ENCODE measurements at places on chromosomes 5 and 9. TPM values are rescaled to one million over a fixed set of nuclear protein-coding genes. Genes with fewer than 3 reads are reported as not detected.

DNA sequence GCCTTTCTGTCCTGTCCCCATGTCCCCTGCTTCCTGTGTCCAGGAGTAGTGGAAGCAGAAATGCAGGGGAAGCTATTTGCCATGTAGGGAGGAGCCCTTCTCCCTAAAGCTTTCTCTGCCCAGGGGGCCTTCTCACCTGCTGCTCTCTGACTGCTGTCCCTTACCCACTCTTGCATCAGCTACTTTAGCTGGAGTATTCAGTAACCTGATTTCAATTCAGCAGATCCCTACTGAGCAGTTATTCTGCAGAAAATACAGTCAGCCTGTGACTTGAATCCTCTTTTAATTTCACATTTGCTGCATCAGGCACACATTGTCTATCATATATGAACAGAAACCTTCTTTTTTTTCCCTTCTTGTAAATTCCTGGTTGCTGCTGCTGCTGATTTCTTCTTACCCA is 90.4 kb downstream of the MVB12B start:
- H3K4me1 ChIP-seq = peaks cover 5% of the 10 kb centered on the region
- H3K4me3 ChIP-seq = no peak overlapping the region
- no peaks in the 10 kb centered on the region for H3K36me3 ChIP-seq

GRCh38 chr5:169777159-169777558 is 140.1 kb downstream of the DOCK2 start:
- no peak overlapping the region for H3K4me3 ChIP-seq
- no peaks in the 10 kb centered on the region for H3K4me1 ChIP-seq
- H3K27me3 ChIP-seq = no peaks in the 10 kb centered on the region
- no peak overlapping the region for H3K27ac ChIP-seq
- no peaks in the 10 kb centered on the region for H3K36me3 ChIP-seq

DNA sequence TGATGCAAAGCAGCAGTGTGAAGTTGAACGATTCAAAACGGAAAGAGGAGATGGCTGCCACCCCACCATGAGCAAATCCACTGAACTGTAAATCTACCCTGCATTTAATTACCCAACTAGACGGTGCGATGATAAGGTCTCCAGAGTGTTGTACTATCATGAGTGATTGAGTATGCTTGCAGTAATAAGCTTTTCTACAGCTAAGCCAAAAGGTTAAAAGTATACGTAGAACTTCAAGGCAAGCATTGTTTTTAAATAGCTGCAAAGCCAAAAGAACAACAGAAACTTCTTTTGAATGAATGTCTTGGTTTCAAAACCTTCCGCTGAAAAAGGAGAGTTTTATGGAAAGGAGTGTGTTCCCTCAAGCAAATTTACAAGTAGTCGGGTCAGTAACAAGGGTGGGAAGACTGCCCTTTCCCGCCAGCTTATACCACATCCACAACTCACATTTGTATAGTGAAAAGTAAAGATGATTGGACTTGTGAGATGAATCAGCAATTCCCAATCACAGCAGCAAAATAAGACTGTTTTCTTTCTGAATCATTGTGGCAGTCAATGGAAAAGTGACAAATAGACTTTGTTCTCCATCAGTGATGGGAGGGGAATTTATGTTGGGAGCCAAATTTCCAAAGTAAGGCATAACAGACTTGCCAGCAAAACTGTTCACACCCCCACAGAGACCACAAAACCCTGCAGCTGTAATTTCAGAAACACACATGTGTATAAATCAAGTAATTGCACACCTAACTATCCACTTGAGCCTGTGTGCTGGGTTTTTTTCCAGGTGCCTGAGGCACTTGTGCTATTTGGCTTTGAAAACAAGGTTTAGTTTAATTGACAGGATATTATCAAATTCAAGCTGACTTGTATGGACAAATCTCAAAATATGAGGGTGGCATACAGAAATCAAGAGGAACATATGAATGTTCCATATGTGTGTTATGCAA is 407.7 kb upstream of the GRAMD2B start:
- H3K4me1 ChIP-seq = peaks cover 6% of the 10 kb centered on the region
- no peak for DNase-seq
- H3K27ac ChIP-seq = no peak overlapping the region
- no peaks in the 10 kb centered on the region for H3K36me3 ChIP-seq
- H3K27me3 ChIP-seq = no peaks in the 10 kb centered on the region
- no peak overlapping the region for H3K4me3 ChIP-seq

- H3K27ac ChIP-seq = no peak overlapping the region
- H3K27me3 ChIP-seq = no peaks in the 10 kb centered on the region
- H3K4me3 ChIP-seq = no peak overlapping the region
- no peaks in the 10 kb centered on the region for H3K4me1 ChIP-seq
These were observed 471.9 kb downstream of the MTRR start for GRCh38 chr5:8340739-8341344.

DNA sequence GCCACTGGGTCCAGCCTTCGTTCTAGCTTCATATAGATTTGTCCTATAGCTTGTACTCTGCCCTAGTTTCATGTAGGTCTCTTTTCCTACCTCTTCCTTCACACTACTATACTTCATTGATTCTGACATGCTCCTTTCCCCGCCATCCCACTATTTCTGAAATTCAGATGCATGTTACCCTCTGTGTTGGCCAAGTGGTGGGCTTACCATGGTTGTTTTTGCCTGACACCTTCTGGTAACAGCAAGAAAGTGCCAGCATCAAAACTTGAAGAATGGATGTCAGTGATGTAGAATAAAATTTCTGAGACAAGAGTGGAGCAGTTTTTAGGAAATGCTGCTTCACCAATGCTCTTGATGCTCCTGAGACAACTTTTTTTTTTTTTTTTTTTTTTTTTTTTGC is 19.5 kb upstream of the SERINC5 start:
- H3K27ac ChIP-seq = no peak overlapping the region
- H3K4me3 ChIP-seq = no peak overlapping the region
- no peaks in the 10 kb centered on the region for H3K27me3 ChIP-seq
- no peak for DNase-seq

- H3K27ac ChIP-seq = no peak overlapping the region
- H3K36me3 ChIP-seq = no peaks in the 10 kb centered on the region
- no peaks in the 10 kb centered on the region for H3K27me3 ChIP-seq
- no peak for DNase-seq
These were observed 24.9 kb upstream of the CEP120 start for GRCh38 chr5:123448017-123448617.

DNA sequence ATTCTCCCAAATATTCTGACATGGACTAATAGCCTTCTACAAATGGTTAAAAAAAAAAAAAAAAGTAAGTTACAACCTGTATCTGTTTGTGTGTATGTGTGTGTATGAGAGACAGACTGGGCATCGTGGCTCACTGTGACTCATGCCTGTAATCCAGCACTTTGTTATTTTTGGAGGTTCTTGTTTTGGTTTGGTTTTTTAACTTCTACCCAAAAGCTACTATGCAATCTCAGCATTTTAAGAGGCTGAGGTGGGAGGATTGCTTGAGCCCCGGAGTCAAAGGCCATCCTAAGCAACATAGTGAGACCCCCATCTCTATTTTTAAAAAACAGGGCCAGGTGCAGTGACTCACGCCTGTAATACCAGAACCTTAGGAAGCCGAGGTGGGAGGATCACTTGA is 17.6 kb upstream of the HAVCR1 start:
- H3K4me1 ChIP-seq = peaks cover 8% of the 10 kb centered on the region
- DNase-seq = no peak
- H3K27ac ChIP-seq = no peak overlapping the region
- no peaks in the 10 kb centered on the region for H3K27me3 ChIP-seq
- H3K4me3 ChIP-seq = no peak overlapping the region

DNA sequence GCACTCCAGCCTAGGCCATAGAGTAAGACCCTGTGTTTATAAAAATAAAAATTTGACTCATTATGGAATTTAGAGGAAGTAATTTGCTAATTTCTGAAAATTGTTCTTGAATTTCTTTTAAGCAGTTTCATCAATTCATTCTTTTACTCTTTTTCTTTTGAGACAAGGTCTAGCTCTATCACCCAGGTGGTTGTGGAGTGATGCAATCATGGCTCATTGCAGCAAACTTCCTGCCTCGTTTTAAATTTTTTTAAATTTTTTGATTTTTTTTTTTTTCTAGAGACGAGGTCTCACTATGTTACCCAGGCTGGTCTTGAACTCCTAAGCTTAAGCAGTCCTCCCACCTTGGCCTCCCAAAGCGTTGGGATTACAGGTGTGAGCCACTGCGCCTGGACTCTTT is 3.1 kb upstream of the CAMLG start:
- H3K4me1 ChIP-seq = peaks cover 12% of the 10 kb centered on the region
- DNase-seq = no peak
- H3K36me3 ChIP-seq = no peaks in the 10 kb centered on the region
- no peak overlapping the region for H3K4me3 ChIP-seq

GRCh38 chr9:6641961-6642360 is 3.6 kb downstream of the GLDC start:
- no peak for DNase-seq
- peaks cover 15% of the 10 kb centered on the region for H3K4me1 ChIP-seq
- H3K27me3 ChIP-seq = peaks cover 63% of the 10 kb centered on the region
- no peak overlapping the region for H3K27ac ChIP-seq
- H3K36me3 ChIP-seq = no peaks in the 10 kb centered on the region

- H3K27me3 ChIP-seq = no peaks in the 10 kb centered on the region
- no peaks in the 10 kb centered on the region for H3K36me3 ChIP-seq
- no peak overlapping the region for H3K4me3 ChIP-seq
- H3K27ac ChIP-seq = no peak overlapping the region
- H3K4me1 ChIP-seq = peaks cover 6% of the 10 kb centered on the region
These were observed 80.3 kb downstream of the SGCD start for GRCh38 chr5:156407251-156407650.

DNA sequence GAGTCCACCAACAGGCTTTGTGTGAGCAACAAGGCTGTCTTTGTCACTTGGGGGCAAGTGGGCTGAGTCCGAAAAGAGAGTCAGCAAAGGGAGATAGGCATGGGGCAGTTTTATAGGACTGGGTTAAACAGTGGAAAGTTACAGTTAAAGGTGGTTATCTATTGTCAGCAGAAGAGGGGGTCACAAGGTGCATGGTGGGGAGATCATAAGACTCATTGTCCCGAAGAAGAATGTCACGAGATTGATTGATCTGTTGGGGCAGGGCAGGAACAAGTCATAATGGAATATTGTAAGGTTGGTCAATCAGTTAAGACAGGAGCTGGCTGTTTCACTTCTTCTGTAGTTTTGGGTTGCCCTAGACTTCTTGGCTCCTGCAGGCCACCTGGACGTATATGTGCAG is 7.6 kb upstream of the HMGCS1 start:
- H3K4me3 ChIP-seq = no peak overlapping the region
- no peaks in the 10 kb centered on the region for H3K36me3 ChIP-seq
- no peaks in the 10 kb centered on the region for H3K27me3 ChIP-seq
- no peak overlapping the region for H3K27ac ChIP-seq
- no peak for DNase-seq

DNA sequence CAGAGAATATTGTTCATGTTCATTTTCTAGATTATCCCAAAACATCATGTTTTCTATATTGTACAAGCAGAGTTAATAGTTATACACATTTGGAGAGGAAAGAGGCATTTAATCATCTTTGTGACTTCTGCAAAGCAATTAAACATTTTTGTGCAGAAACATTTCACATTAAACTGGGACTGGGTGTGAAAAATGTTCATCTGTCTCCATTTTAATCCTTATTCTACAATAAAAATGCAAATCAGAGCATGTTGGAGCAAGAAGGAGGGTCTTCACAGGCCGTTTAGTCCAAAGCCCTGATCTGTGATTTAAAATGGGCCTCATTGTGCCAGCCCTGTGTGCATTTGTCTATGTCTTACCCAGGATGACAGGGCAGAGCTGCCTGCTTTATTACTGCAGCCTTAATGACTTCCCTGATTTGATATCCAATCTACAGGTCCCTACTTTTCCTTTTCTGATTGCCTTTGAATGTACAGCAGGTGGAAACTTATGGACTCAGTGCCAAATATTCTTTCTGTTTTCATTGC is 183.5 kb downstream of the CAVIN4 start:
- H3K4me1 ChIP-seq = no peaks in the 10 kb centered on the region
- no peak for DNase-seq
- no peak overlapping the region for H3K4me3 ChIP-seq
- no peaks in the 10 kb centered on the region for H3K27me3 ChIP-seq

- no peaks in the 10 kb centered on the region for H3K36me3 ChIP-seq
- peaks cover 8% of the 10 kb centered on the region for H3K4me1 ChIP-seq
These were observed 99.6 kb upstream of the RAPGEF1 start for GRCh38 chr9:131839281-131840084.

- peaks cover 5% of the 10 kb centered on the region for H3K4me1 ChIP-seq
- H3K36me3 ChIP-seq = no peaks in the 10 kb centered on the region
- H3K27me3 ChIP-seq = no peaks in the 10 kb centered on the region
- no peak overlapping the region for H3K27ac ChIP-seq
- no peak for DNase-seq
These were observed 32.5 kb upstream of the RAB14 start for GRCh38 chr9:121233906-121234831.

DNA sequence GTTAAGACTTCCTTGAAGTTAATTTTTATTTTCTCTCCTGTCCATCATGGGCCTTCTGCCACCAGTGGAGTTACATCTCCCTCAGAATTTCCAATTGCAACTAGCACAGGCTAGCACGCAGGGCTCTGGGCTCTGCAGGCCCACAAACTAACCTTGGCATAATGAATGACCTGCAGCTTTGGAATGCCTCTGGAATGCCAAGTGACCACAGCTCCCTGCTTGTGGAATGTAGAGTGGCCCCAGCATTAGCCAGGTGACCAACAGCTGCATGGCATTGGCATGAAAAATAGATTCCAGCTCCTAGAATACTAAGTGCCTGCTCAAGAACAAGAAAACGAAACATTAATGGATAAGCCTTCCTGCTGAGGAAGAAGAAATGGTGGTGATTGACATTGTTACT is 726.1 kb downstream of the BRINP1 start:
- H3K27ac ChIP-seq = no peak overlapping the region
- no peaks in the 10 kb centered on the region for H3K36me3 ChIP-seq
- H3K4me1 ChIP-seq = no peaks in the 10 kb centered on the region

- H3K27me3 ChIP-seq = no peaks in the 10 kb centered on the region
- H3K27ac ChIP-seq = no peak overlapping the region
- H3K4me1 ChIP-seq = peaks cover 4% of the 10 kb centered on the region
- H3K36me3 ChIP-seq = no peaks in the 10 kb centered on the region
These were observed 118.8 kb upstream of the PHYKPL start for GRCh38 chr5:178351221-178352034.

- no peaks in the 10 kb centered on the region for H3K4me1 ChIP-seq
- no peak overlapping the region for H3K27ac ChIP-seq
- no peak overlapping the region for H3K4me3 ChIP-seq
- H3K36me3 ChIP-seq = no peaks in the 10 kb centered on the region
These were observed 72.0 kb upstream of the IL12B start for GRCh38 chr5:159402311-159402710.

DNA sequence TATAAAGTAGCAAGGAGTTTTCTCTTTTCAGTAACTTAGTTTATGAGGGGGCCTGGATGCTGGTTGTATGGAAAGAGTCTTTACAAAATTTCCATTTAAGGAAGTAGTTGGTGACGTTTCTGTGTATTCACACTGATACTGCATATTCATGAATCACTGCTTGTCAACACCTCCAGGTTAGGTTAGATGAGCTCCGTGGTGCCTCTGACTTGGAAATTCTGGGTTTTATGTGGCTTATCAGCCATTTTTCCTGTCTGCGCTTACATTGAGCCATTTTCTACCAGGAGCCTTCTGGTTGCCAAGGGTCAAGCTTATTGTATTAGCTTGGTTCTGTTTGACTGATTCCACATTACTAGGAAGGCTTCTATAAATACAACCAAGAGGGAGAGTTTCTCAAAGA is 128.3 kb downstream of the SLC28A3 start:
- no peak overlapping the region for H3K27ac ChIP-seq
- no peak overlapping the region for H3K4me3 ChIP-seq
- H3K36me3 ChIP-seq = no peaks in the 10 kb centered on the region
- no peaks in the 10 kb centered on the region for H3K27me3 ChIP-seq

Gene CD274
- 44.0 TPM for total RNA-seq

Gene S100Z
- total RNA-seq = not detected

Gene PRRC2B
- total RNA-seq = 107 TPM

Gene TRPM3
- total RNA-seq = 0.52 TPM

Gene PKD2L2
- 0.84 TPM for total RNA-seq

Gene PCDH12
- 10.6 TPM for total RNA-seq

Gene HK3
- total RNA-seq = 8.6 TPM

Gene FAM193B
- 34.4 TPM for total RNA-seq
